ENCODE measurements at places on chromosomes 6 and 20.

- peak; percentile 20 for DNase-seq
Measured at GRCh38 chr20:45308117-45308778, at the start of gene MATN4. MATN4 (minus strand) TSS chr20:45308299; CDS start chr20:45305582, 2,717 bp downstream.

DNA sequence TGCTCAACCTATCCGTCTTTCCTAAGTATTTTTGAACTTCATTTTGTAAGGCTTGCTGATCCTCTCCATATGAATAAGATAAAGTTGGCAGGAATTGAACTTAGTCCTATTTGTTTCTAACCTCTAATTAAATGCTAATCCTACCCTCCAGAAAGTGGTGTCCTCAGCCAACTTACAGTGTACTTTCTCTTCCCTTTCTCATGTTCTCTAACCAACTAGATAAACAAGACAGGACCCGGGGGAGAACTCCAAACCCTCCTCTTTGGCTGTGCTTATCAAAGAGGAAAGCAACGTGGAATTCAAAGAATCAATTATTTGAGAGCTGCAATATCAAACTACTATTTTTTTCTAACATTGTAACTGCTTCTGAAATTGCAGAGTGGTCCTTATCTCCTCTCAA is 56.5 kb upstream of the NRSN1 start:
- DNase-seq, result no peak

GRCh38 chr6:226516-227073 is 65.7 kb upstream of the DUSP22 start:
- no peak for DNase-seq

DNA sequence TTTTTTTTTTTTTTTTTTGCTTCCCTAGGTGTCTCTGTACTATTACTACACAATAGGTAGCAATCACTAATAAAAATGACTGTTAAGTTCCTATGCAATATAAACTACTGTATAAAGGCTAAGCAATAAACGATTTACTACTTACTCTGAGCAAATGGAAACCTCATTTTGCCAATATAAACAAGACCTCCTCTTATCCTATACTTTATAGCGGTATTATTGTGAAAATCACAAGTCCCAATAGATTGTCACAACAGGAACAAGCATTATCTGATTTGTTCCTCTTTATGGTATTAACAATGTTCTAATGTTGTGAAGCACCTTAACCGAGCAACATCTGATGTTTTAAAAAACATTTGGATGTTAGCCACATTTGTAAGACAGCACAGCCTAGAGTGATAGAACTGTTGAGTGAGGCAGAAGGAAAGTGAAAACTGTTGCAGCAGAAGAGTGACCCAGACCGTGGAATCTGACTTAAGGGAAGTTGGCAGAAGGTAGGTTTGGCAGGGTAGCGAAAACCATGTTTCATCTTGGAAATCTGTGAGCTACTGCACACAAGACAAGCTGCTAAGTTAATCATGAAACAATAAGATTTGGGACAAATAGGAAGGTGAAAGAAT is 94.2 kb downstream of the MYLK4 start:
- no peak for DNase-seq

- no peak for DNase-seq
Measured at GRCh38 chr20:7654231-7654630, 286.0 kb downstream of the HAO1 start.

- peak; percentile 11 for DNase-seq
Measured at GRCh38 chr20:33947709-33948295, 45.9 kb upstream of the RALY start.

GRCh38 chr6:156175971-156176421 is 601.2 kb upstream of the ARID1B start:
- peak; percentile 99 for DNase-seq

DNA sequence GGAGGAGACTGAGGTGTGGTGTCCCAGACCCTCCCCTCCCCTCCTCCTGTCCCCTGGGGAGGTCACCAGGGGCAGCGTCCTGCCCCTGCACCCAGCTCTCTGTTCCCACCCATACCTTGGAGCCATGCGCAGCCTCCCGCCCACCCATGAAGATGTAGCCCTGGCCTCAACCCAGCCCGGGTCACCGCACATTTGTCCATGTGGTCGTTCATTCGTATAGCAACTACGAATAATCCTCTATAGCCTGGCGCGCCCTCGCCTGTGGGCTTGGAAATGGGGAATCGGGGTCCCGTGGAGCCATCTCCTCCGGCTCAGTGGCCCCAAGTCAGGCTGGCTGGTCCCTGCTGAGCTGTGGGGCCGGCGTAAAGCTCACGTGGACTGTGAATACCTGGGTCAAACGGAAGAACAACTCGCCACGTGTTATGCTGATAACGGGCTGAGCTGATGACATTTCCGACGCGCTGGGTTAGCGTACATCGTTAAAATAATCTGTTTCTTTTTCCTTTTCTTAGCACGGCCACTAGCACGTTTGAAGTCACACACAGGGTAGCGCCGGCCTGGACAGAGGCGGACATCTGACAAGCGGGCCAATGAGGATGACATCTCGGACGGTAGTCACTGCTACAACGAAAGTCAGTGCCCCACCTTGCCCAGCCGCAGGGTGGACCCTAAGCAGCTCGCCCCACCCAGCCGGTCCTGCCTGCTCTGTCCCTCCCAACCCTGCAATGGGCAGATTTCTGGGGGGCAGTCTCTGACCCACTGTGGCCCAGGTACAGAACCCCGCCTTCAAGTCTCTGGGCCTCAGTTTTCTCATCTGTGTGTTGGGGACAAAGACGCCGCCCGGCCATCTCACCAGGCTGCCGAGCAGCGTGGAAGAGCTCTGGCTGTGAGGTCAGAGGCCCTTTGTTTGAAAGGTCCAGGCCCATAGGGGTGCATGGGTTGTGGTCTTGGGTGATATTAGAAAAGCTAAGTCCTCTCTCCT is 19.8 kb upstream of the RBBP8NL start:
- no peak for DNase-seq

GRCh38 chr20:32229251-32229747 is 21.6 kb downstream of the POFUT1 start:
- no peak for DNase-seq

GRCh38 chr6:144447472-144447871 is 162.3 kb downstream of the UTRN start:
- DNase-seq, result no peak

DNA sequence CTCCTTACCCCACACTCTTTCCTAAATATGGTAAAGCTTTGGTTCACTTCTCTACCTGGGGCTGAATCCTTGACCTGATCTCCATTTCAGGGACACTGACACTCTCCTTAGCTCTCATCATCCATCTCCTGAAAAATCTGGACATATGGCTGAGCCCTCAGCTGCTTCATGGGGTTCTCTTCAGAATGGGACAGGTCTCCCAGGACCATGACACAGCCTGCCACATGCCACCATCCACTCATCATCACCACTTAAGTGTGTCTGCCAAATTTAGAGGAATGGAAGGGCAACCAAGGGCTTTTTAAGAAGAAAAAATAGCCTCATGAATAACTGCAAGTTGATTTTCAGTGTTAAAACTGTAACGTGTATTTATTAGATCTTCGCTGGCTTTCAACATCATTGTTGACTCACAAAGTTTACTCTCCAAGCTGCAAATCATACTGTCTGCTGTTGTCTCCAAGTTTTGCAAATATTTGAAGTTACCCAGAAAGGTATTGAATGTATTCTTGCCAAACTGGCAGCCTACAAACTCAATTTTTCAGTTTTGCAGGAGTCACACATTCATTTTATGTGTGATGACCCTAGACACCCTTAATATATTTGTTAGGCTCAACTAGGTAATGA is 41.1 kb downstream of the HS3ST5 start:
- DNase-seq, result no peak

DNA sequence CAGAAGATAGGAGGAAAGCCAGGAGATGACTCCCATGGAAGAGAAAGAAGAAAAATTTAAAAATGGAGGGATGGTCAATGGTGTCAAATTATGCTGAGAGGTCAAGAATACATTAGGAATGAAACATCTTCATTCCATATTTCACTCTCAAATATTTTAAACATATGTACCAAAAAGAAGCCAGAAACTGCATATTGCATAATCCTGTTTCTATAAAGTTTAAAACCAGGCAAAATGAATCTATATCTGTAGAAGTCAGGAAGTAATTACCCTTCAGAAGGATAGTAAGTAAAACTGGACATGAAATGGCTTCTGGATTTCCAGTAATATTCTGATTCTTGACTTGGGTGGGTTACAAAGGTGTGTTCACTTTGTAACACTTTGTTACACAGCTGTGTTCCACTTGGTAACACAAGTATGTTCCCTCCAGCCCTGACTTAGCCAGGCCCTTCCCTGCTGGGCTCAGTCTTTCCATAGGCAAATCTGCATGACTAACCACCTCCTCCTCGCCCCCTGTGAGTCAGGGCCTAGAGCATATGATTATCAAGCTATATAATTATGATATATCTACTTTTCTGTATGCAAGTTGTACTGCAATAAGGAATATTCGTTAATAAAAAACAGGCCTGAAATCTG is 20.2 kb upstream of the C6orf141 start:
- DNase-seq, result no peak

GRCh38 chr20:19288061-19288460 is 75.6 kb downstream of the SLC24A3 start:
- DNase-seq, result no peak

DNA sequence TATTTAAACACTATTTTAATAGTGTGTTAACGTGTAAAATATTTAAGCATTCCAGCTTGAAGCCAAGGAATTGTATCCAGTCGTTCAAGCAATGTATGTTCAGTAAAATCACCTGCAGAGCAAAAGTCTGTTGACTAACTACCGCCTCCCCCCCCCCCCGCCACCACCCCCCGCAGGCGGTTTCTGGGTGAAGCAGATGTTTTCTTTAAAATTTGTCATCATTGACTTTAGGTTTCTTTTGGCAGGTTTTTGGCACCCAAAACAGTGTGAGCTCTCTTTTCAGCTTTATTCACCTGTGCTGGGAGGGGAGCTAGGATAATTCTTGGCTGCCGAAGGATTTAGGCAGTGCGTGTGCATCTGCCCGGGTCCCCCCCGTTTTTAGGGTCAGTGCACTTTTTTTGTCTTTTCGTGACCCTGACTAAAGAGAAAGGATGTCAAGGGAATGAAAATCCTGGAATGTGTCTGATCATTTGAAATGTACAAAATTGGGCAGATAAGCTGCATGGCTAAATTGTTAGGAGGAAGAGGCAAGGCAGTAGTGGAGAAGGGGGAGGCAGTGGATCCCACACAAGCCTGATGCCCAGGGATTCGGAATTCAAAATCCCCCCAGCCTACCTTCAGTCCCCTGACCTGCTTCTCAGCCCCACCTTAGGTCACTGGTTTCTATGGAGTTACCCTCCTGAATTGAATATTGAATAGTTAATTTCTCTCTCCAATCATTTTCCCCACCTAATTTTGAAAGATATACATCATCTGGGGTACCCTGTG is 1.1 kb downstream of the EDN1 start:
- no peak for DNase-seq

DNA sequence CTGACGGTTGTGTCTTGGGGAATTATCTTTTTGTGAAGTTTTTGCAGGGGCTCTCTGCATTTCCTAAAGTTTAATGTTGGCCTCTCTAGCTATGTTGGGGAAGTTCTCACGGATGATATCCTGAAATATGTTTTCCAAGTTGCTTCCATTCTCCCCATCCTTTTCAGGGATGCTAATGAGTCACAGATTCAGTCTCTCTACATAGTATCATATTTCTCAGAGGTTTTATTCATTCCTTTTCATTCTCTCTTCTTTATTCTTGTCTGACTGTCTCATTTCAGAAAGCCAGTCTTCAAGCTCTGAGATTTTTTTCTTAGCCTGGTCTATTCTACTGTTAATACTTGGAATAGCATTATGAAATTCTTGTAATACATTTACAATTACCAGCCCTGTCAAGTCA is 61.3 kb downstream of the UNC5CL start:
- DNase-seq, result no peak

GRCh38 chr6:84967965-84968364 is 203.6 kb upstream of the TBX18 start:
- DNase-seq, result no peak

DNA sequence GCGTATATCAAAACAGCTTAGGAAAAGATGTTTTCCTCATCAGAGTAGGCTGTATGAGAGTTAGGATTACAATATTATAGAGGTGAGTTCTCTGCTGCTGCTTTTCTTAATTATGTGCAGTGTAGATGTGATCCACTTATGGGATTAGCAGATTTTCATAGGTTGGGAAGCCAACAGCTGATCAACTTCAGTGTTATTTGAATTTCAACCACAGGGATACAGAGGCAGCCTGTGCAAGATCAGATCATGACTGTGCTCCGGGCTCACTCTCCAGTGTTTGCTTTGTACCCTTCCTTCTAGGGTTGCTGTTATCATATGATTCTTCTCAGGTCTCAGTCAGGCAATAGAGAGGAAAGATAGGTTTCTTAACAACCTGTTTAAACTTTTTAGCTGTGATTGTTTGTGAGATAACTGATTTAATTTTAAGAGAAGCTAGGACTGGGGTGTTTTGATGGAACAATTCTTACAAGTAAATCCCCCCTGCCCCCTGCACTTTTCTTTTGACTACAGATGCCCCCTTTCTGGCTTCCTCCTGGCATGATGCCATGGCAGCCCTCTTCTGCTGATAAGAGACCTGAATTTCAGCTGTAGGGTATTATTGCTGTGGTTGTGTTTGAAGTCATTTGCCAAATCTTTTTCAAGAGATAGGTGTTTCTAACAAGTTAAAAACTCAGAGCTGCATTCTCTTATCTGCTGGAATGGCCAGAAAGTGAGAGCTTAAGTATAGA is 8.5 kb downstream of the RNF8 start:
- DNase-seq, result no peak

- DNase-seq, result no peak
Measured at GRCh38 chr6:35489995-35490791, 6.7 kb downstream of the TEAD3 start.

GRCh38 chr20:49585585-49586245 is 17.8 kb upstream of the PTGIS start:
- no peak for DNase-seq

GRCh38 chr6:140845701-140846100 is 1287.0 kb upstream of the GJE1 start:
- DNase-seq, result no peak

DNA sequence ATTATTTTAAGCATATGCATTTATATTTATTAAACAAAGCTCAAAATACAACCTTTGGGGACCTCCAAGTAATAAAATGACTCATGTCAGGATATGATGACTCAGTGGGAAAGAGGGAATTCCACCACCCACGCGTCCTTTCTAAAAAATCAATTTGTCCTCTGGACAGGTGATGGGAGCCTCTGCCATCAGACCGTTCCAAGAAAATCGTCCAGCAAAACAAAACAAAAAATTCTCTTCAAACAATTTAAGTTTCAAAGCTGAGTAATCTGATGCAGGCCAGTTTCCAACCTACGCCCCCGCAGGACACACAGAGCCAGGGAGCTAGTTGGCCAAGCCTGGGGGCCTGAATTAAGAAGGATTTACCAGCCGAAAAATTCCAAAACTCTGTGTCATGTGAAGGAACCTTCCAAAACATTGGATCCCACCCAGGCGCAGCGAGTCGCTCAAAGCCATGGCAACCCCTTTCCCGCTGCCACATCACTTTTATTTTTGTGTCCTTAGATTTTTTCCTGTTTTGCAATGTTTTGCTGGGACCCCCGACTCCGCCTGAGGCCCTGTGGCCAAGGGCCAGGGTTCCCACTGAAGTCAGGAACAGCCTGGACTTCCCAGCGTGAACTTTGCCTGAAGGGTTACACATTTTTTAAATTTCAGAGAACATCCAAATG is 95.3 kb downstream of the NFATC2 start:
- no peak for DNase-seq

GRCh38 chr6:146990821-146991798 is 213.1 kb upstream of the STXBP5 start:
- DNase-seq, result no peak

- no peak for DNase-seq
Measured at GRCh38 chr6:34259529-34260069, 10.8 kb upstream of the SMIM29 start.

- DNase-seq, result no peak
Measured at GRCh38 chr6:41208439-41209106, 7.6 kb upstream of the TREML2 start.

- DNase-seq, result no peak
Measured at GRCh38 chr6:21992178-21992967, 304.5 kb downstream of the PRL start.

All from NCI-H146 (cell line).